Kidney epithelial cell (primary cell): ENCODE measurements at places on chromosomes 12 and 14. TPM values are rescaled to one million over a fixed set of nuclear protein-coding genes. Genes with fewer than 3 reads are reported as not detected.
A peak's percentile ranks its signal among the peaks of the same experiment; 100 is the strongest.

HECTD4 gene
- 21.8 and 22.7 TPM in 2 replicates for total RNA-seq

CKB gene
- 67.7 and 78.7 TPM in 2 replicates for total RNA-seq

KRT80 gene
- 18.5 and 19.4 TPM in 2 replicates for total RNA-seq

IFNG-AS1 gene
- not detected in 2 replicates for total RNA-seq

GPX2 gene
- not detected in 2 replicates for total RNA-seq

CRIP1 gene
- total RNA-seq = 2.0 and 11.1 TPM in 2 replicates

SMIM41 gene
- 0.34 TPM in 1 of 2 replicates, not detected in the other for total RNA-seq

MYL2 gene
- total RNA-seq = not detected in 2 replicates

ATP6V1D gene
- total RNA-seq = 135 and 156 TPM in 2 replicates

E2F7 gene
- total RNA-seq = 34.2 and 53.3 TPM in 2 replicates

GRCh38 chr12:128178565-128178964 is 88.4 kb upstream of the TMEM132C start:
- no peak for DNase-seq

- DNase-seq = no peak
These were observed 105.9 kb downstream of the RBM19 start for GRCh38 chr12:113860059-113860820.

GRCh38 chr12:124956571-124956970 is 32.4 kb downstream of the DHX37 start:
- DNase-seq = no peak

DNA sequence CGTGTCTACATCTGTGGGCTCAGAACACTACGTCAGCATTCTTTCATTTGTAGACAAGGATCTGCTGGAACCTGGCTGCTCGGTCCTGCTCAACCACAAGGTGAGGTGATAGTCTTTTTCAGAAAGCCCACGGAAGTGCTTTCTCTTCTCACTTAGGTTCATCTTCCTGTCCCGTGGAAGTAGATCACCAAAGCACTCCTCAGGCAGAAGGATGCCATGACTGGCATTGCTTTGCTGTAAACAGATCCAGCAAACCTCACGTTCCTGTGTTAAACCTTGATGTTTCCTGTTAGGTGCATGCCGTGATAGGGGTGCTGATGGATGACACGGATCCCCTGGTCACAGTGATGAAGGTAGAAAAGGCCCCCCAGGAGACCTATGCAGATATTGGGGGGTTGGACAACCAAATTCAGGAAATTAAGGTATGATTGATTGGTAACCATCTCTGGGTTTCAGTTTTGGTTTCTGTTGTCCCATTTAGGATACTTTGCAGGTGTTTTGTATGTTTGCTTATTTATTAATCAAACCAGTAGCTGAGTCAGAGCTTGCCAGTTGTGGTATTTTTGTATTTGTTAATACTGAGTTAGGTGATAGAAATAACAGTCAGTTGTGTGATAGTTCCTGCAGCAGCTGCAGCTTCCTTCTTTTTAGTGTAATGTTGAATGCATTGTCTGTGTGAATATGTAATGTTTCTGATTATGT is 7.5 kb downstream of the PSMC1 start:
- DNase-seq = no peak

DNA sequence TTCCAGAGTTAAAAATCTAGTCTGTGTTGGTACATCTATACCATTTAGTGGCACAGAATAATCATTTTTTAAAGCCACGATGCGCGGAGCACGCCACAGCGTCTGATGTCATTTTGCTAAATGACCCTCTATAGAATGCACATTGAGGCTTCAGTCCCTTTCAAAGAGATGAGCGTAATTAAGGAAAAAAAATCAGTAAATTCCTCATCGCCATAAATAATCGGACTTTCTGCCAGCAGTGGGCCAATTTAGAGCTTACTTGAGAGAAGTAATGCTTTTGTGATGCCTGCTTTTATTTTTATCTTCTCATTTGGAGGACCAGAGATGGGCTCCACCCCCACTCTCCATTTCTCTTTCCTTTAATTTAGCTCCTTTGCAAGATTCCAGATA is 4.0 kb downstream of the ASCL1 start:
- no peak for DNase-seq

GRCh38 chr12:52056801-52057637 is 5.8 kb downstream of the NR4A1 start:
- DNase-seq = no peak

GRCh38 chr14:90518069-90518940 is 121.5 kb downstream of the CALM1 start:
- no peak for DNase-seq

- no peak for DNase-seq
These were observed 89.4 kb downstream of the GALNT9 start for GRCh38 chr12:132239796-132240668.

GRCh38 chr12:28563936-28564335 is 373.7 kb downstream of the CCDC91 start:
- no peak for DNase-seq

DNA sequence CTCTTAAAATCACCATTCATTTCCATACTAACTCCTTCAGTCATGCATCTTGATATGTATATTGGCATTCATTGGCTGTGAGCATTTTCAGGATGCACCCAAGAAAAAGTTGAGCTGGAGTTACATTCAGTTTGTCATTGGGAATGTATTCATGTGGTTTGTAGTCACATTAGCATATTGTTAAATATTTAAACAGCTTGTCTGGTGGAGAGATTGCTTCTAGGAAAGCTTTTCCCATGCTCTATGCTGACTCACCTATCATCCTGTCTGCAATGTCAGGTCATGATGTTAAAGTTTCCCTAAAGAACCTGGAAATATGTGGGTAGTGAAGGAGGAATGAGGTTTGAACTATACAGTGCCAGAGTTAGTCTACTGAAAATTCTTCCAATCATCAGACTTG is 583.6 kb downstream of the GALC start:
- DNase-seq = peak; percentile 70

- no peak for DNase-seq
These were observed 1264.0 kb downstream of the TMEM121 start for GRCh38 chr14:106790189-106791036.

DNA sequence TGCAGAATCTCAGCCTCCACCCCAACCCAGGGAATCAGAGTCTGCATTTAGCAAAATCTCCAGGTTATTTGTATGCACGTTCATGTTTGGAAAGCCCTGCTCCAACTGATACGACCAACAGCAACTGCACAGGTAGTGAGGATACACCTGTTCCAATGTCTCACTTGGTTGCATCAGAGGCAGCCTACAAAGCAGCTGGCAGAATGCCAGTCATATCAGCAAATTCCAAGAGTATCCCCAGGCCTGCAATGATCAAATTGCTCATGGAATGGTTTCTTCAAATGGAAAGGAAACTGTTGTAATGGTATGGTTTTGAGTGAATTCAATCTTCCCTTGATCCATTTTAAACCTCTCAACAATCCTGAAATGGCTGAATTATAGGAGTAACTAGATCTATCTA is 75.4 kb downstream of the GRIP1 start:
- no peak for DNase-seq

DNA sequence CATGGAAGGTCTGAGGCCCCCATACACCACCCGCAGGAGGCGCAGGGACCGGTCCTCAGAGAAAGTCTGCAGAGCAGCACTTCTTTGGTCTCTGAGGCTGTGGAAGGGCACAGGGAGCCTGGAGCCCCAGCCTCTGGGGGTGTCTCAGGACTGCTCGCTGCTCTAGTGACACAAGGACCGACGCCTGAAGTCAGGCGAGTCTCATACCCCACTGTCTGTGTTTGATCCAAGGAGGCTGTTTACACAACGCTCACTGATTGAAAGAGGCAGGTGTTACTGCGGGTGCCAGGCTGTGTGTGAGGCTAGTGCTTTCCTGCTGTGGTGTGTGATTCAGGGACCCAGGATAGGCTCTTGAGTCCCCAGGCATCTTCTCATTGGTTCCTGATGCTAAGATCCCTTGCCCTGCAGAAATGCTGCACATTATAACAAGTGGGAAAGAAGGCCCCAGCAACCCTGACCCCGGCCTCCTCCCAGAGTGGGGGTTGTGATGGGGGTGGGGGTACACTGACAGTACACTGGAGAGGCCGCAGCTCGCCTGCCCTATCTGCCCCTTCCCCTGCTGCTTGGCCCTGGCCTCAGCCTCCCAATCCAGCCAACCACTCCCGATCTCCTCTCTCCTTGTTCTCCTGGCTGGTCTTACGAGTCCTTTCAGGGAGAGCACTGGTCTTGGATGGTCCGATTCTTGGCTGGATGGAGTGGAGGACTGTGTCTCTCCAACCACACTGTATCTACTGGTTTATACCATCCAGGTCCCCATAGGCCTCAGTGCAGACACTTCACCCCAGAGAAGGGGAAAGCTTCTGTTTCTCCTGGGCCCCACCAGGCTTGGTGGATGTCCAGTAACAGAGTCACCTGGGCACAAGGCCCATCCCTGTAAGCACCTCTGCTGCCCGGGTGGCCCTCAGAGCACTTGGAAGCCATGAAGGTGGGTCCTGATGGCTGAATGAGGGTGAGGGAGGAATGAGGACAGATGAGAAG is 6.6 kb downstream of the CACNA2D4 start:
- no peak for DNase-seq

- peak; percentile 5 for DNase-seq
These were observed at the start of gene KCNJ8 for GRCh38 chr12:21774358-21775132. KCNJ8 (minus strand) TSS chr12:21774706; CDS start chr12:21773616, 1,090 bp downstream.

DNA sequence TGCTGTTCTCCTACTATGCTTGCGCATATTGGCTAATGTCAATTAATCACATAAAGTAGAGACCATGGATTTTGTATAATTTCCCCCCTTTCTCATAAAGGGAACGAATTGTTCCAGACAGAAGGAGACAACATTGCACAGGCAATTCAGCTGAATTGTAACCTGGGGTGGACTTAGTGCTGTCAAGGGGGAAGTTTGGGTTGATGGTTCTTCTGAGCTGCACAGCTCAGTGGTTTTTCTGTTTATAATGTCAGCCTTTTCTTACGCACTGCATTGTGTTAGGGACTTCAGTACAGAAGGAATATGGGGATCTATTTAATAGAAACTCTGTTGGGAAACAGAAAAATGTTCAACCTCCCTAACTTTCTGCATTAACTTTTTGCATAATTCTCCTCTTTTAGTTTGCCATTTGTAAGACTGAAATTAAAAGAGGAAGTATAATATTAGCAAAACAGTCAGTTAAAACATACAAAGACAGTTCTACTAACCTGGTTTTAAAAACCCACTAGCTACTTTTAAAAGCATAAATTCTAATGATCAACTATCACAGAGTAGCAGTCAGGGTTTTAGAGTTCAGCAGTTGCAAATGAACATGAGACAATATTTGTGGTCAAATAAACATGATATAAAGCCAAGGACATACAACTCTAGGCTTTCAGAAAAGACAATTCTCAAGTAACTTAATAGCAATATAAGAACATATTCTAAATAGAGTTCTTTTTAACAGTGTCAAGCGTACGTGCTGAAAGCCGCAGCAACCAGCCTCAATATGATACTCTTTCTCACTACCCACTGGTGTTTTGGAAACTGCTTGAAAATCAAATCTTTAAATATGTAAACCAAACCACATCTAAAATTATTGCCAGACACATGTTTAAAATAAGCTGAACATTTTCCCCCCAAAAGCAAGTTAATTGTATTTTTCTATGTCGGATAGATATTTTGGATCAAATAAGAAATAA is 393.0 kb downstream of the FSCB start:
- no peak for DNase-seq

- DNase-seq = no peak
These were observed 270.3 kb downstream of the CCDC91 start for GRCh38 chr12:28460420-28461130.

GRCh38 chr12:2959192-2959504 is at the start of gene TEAD4:
TEAD4 (plus strand) TSS chr12:2959397.
- no peak for DNase-seq
